Activated CD4-positive, alpha-beta T cell treated with anti-CD3 and anti-CD28 coated beads, Interleukin-2, amount 50 U/mL, for 24 hours (primary cell): ENCODE measurements at places on chromosomes 1 and 21.
A peak's percentile ranks its signal among the peaks of the same experiment; 100 is the strongest.

DNA sequence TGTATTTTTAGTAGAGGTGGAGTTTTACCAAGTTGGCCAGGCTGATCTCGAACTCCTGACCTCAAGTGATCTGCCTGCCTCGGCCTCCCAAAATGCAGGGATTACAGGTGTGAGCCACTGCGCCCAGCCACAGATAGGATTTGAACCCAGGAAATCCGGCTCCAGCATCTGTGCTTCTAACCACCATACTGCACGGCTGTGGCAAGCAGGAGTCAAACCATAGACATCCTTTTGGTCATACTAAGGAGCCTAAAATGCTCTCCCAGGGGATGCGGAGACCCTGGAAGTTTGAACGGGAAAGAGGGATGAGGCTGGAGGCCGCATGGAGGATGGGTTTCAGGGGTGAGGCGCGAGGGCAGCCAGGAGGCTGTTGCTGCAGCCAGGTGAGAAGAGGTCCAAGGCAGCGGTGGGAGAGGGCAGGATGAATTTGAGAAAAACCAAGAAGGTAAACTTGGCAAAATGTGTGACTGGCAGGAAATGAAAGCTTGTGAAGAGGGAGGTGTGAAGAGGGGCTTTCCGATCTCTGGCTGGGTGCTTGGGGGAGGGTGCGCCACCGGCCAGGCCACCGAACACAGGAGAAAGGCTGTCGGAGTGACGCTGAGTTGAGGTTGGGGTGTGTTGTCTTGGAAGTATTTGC, 24.0 kb upstream of the CDK18 start:
- peak; percentile 36 for DNase-seq

GRCh38 chr1:19449454-19450228, 35.7 kb downstream of the CAPZB start:
- no peak for DNase-seq

- no peak for DNase-seq
Observed at GRCh38 chr1:27503033-27503432, 13.1 kb upstream of the WASF2 start.

GRCh38 chr1:199851439-199852140, 175.9 kb upstream of the NR5A2 start:
- DNase-seq: no peak

- no peak for DNase-seq
Observed at GRCh38 chr1:37342736-37343135, 131.6 kb upstream of the ZC3H12A start.

- peak; percentile 51 for DNase-seq
Observed at GRCh38 chr1:20717452-20718342, at the start of gene KIF17. Gene KIF17, minus strand, starts transcription at chr1:20718007. Its CDS starts 301 bp downstream, at chr1:20717706.

- no peak for DNase-seq
Observed at GRCh38 chr21:37767984-37768383, 148.3 kb downstream of the KCNJ6 start.

DNA sequence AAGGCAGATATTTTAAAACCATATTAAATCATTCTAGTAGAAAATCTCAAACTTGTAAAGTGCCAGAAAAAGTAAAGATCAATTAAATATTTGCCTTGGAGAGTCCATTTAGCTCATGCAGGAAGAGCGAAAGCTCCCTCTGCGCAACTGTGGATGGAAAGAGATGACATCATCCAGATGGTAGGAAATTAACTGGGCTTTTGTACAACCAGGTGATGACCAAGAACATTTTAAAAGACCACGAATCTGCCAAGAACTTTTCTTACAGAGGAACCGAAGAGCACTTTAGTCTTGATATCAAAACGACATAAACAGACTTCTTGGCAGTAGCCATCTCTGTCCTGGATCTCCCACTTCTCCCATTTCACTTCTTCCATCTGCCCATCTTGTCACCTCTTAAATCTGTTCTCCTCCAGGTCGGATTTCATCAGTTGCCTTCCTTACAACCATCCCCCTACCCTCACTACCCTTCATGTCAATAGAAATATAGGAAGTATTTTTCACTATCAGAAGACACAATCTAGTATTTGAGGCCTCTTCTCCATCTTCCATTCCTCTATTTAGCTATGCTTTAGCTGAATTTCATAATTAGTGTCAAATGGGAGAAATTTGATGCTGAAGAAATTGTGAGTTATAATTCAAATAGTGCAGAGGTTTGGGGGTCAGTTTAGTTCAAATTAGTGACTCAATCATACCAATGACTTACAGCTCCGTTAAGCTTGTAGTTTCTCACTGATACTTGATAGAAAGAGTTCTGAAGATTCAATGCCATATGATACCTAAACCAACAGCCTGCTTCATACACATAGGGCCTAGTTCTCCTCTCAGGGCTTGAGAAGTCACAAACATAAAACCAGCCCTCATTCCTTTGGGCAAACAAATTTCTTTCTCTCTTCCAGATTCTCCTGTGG, 22.0 kb upstream of the DNASE2B start:
- DNase-seq: no peak

DNA sequence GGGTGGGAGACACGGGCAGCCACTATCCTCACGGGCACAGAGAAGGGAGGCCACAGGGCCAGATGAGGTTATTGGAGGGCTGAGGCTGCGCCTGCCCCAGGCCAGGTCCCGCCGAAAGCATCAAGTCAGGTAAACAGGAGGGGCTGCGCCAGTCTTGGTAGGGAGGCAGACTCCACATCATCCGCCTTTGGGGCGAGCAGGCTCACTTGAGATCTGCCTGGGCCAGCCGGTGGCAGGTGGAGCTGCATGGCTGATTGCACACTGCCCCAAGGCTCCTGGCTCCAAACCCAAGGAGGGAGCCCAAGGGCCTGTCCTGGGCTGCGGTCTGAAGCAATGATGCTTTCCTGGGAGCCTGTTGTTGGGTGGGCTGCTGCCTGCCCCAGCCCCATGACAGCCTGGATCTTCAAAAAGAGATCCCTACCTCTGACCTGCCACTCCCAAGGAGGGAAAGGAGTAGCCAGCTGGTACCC, 4.6 kb downstream of the SMIM1 start:
- DNase-seq: no peak
